NCI-H2029 treated with DMSO at 0.1 percent for 48 hours (cell line): ENCODE measurements at places on chromosomes 4 and X.

DNA sequence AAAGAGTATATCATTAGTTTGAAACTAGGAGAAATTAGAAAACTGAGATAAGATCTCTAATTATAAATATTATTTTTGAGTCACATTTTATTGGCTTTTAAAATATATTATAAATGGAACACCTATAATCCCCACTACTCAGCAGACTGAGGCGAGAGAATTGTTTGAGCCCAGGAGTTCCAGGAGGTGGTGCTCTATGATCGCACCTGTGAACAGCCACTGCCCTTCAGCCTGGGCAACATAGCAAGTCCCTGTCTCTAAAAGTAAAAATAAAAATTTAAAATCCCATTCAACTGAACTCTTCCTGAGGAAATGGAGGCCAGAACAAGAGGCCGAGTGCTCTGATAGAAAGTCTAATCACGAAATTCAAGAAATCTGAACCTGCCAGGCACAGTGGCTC lies 6.3 kb upstream of the C4orf36 start:
- DNase-seq: no peak

DNA sequence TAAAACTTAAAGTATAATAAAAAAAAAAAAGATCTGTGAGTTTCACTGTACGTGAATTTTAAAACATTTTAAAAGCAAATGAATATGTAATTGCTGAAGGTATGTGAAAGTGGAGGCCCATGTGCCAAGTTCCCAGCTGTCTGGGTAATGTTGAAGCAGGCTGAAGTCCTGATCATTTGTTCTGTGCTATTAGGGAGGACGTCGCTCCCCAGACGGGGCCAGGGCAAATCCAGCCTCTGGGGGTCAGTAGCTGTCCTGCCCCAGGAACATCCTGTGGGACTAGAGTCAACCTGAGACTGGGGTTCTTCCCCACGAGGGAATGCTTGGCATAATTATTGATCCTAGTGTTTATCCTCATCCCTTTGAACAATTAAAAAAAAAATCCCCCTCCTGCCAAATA lies 48.8 kb downstream of the PDE5A start:
- DNase-seq: no peak

- no peak for DNase-seq
These were observed 898 bp downstream of the UBQLN2 start for GRCh38 chrX:56564164-56564885.

GRCh38 chr4:113844369-113844768 lies 82.8 kb upstream of the CAMK2D start:
- DNase-seq: no peak
